Activated gamma-delta T cell treated with Interleukin-2 at 50 U/mL for 16 hours (primary cell): ENCODE measurements at places on chromosomes 3 and 15.

DNA sequence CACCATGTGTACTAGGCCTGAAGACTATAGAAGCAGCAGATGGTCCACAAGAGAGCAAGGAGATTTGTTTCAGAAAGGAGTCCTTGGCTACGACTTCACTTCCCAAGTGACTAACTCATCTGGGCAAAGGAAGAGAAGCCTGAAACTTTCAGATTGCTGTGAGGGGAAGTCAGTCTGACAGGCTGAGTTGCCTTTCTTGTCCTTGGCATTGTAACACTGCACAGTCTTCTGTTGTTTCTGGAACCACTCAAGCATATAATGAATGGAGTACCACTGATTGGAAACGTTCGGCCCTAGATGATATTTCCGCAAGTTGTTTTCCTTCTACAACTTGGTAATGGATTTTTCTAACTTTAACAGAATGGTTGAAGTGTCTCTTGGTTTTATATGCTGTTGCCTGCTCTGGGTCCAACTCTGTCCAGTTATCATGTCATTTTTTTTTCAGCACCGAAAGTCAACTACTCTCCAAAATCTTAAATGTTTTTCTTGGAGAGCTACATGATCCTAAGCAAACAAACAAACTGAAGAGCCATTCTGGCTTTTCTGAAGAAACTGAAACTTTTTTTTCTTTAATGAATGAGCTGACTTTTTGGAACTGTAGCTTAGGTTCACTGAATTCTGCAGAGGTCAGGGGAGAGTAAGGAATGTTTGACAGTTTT is 685.7 kb downstream of the MECOM start:
- no peak for DNase-seq

DNA sequence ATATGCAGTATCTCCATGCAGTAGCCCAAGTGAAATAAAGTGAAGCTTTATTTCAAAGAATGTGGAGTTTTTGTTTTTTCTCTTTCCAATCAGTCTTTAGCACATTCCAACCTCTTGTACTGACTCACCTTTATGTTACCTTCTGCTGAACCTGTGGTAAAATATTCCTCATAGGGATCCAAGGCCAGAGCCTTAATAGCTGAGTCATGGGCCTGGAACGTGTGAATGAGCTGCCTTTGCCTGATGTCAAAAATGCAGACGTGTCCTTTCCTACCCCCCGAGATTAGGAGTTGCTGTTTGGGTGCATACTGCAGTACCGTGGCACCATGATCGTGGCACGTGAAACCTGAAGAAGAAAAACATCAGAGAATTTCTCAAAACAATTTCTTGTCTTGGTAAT is 108.5 kb downstream of the GLDN start:
- no peak for DNase-seq

GRCh38 chr15:85630311-85630710 is 164.4 kb downstream of the KLHL25 start:
- no peak for DNase-seq

- DNase-seq: no peak
Observed at GRCh38 chr3:190699776-190700175, 162.7 kb downstream of the GMNC start.

DNA sequence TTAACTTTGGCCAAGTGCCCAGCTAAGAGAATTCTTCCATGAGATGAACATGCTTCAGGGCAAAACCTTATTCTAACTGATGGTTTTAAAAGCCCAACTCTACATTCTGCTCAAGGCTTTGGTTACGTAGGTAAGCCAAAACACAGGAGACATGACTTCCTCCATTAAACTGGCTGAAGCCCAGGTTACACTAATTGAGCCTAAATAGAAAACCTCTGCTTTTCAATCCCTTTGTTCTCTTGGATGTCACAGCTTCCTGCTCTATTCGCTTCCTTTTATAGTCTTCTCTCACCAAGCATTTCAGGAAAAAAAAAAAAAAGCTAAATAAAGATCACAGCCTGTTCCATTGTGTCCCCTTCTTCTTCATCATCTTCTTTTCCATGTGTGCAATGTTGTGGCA is 420.4 kb downstream of the TIGIT start:
- no peak for DNase-seq

DNA sequence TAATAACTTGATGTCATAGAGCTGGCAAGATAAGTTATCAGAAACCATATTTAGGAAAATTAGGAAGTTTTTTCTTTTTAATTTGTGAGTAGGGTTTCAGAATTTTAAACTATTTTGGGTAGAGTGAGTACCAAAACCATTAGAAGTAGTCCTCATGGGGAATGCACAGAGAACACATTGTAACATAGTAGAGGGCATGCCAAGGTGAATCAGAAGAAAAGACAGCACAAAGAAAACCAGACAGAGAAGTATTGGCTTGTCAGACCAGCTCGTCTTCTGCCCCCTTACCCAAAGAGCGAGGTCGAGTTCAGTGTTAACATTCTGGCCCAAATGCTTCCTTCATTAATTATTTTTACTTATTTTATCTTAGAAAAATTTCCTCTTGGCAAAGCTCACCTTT is 121.3 kb upstream of the SAMMSON start:
- no peak for DNase-seq

DNA sequence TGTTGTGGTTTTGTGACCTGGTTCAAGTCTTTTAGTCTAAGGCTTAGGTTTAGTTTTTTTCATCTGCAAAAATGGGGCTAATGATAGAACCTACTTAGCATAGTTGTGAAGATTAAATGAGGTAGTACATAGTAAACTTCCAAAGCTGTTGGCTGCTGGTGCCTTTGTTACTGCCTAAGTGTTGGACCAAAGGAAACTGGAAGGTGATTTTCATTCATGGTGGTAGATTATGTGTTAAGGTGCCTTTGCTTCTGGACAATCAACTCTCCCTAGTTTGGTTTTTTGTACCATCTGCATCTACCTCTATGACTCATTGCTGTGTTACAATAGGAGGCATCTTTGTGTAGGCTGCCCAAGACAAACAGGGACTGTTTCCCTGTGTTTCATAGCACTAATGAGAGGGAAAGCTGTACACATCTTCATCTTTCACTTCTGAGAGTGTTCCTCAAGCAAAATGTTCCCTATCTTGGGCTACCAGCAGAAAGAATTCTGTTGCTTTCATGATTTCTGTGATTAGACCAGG is 3.2 kb downstream of the MAP2K1 start:
- no peak for DNase-seq

GRCh38 chr3:127467391-127467790 is 123.1 kb downstream of the TPRA1 start:
- no peak for DNase-seq

DNA sequence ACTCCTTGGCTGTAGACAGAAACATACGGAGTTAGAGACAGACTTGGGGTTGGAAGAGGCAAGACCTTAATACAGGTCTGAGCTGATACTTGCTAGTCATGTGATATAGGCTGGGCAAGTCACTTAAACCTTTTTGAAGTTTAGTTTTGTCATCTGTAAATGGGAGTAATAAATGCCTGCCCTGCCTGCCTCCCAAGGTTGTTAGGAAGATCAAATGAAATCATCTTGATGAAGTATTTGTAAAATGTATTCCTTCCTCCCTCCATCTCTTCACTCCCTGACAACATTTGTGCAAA is 2.9 kb downstream of the PXK start:
- DNase-seq: no peak

DNA sequence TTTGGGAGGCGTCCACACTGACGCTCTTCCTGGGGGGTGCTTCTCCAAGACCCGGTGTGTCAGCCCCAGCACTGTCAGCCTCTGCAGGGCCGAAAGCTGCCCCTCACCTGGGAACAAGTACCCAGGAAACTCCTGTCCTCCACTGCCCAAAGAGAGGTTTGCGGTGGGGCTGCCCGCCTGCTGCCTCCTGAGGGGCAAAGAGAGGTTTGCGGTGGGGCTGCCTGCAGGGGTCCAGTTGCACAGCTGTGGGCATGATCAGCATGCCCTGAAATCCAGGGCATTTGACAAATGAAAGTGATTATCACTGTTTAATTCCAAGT is 15.1 kb upstream of the SNRPA1 start:
- DNase-seq: no peak

DNA sequence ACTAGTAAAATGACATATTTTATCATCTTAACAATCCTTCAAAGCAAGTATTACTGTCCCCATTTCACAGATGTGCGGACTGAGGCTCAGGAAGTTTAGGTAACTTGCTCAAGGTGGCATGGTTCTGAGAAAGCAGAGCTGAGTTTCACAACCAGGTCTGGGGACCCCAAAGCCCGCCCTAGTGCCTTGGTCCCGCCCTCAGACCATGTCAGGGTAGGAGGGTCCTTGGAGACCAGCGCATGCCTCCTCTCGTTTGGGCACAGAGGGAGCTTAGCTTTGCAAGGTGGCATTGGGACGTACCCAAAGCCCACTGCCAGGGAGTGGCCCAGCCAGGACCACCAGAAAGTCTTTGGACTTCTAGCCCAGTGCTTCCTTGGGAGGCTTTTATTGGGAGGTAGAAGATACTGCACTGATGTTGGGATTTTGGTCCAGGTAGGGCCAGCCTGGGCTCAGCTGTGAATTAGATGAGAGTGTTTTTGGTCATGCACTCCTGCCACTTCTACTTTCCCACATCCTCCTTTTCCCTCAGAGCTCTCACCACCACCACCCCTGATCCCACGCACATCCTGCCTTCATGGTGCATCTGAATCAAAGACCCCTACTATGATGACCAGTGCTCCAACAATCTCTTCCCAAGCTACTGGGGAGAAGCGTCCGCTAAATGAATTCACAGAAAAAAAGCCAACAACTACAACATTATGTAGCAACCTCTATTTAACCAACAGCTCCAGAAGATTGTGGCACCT is 307.9 kb downstream of the TLE3 start:
- DNase-seq: no peak

- DNase-seq: no peak
Observed at GRCh38 chr15:89928421-89928820, 15.7 kb upstream of the ARPIN start.

- no peak for DNase-seq
Observed at GRCh38 chr3:37964716-37965115, 25.9 kb upstream of the VILL start.

DNA sequence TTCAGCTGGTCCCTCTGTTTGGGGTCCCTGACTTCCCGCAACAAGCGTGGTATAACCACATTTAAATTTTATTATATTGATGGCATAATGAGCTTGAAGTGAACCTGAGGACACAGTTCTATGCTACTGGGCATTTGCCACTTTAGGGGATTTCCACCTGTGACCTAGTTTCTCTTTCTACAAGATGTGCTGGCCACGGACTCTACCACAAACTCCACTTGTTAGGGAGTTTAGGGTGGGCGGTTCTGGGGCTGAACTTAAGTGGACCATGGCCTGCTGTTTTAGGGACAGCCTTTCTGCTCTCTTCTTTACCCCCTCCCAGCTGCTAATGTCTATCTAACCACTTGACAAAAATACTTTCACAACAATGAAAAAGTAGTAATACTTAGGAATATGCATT is 1199.1 kb downstream of the SI start:
- no peak for DNase-seq

DNA sequence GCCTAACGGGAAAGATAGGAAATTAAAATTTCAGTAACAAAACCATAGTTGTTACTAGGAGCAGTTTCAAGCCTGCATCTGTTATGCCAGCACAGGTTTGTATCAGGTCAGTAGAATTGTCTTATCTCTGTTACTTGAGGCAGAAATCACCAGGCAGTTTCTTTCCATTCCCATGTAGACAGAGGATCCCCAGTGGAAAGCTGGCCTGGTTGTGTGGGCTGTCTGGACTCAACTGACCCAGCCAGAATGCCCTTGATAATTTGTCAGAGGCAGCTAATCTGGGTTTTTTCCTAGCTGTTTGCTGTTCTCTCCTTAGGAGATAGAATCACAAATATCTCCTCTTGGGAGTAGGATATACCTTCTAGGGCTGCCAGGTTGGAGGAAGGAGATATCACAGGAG is 1044.7 kb downstream of the IGSF11 start:
- DNase-seq: no peak

GRCh38 chr3:148006508-148006907 is 597.3 kb downstream of the ZIC1 start:
- no peak for DNase-seq
